ENCODE measurements at places on chromosomes 1 and 21.

DNA sequence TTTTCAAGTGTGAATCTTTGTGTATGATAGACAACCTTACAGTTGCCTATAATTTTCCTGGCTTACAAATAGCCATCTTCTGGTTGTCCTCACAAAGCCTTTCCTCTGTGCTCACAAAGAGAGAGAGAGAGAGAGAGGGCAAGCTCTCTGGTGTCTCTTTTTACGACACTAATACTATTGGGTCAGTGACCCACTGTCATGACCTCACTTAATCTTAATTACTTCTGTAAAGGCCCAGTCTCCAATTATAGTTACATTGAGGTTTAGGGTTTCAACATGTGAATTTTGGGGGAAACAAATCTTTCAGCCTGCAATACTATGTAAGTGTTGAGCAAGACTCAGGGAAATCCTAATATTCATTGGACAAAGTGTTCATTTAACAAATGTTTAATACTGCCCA, 167.4 kb upstream of the COL11A1 start:
- no peak for DNase-seq

GRCh38 chr1:24020025-24020424, 39.9 kb upstream of the SRSF10 start:
- no peak for DNase-seq

GRCh38 chr1:231779081-231779480, 152.5 kb downstream of the DISC1 start:
- no peak for DNase-seq

GRCh38 chr1:177571076-177571475, 398.8 kb downstream of the SEC16B start:
- no peak for DNase-seq

- no peak for DNase-seq
Measured at GRCh38 chr1:89865498-89866382, 44.9 kb downstream of the LRRC8D start.

Data from activated CD4-positive, alpha-beta T cell treated with anti-CD3 and anti-CD28 coated beads, Interleukin-2, amount 50 U/mL, for 24 hours (primary cell).